ENCODE measurements at places on chromosomes 3 and 15. TPM values are rescaled to one million over a fixed set of nuclear protein-coding genes. Genes with fewer than 3 reads are reported as not detected.

TMEM158 gene
- total RNA-seq = 10.1 TPM

CLDN18 gene
- total RNA-seq = 7.3 TPM

REC114 gene
- total RNA-seq = not detected

CCR8 gene
- total RNA-seq = 1.2 TPM

LRTM1 gene
- total RNA-seq = 0.29 TPM

- no peak for DNase-seq
Observed at GRCh38 chr15:70050970-70051369, 46.7 kb downstream of the TLE3 start.

DNA sequence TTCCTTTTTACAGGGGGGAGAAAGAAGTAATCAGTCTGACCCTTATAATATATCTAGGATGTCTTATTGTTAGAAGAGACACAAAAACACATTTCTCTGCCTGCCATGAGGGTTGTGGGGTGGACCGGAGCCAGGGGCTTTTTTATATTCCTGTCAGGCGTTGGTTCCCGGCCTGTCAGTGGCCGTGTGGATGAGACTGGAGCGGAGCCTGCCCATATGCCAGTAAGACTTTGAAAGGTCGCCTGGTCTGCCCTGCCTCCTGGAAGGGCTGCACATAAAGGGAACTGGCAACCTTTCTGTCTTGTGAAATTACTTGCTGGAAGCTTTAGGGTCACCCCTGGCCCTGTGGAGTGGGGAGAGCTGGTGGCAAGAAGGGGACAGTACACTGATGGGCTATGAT lies 34.7 kb downstream of the MAP3K13 start:
- DNase-seq = no peak

DNA sequence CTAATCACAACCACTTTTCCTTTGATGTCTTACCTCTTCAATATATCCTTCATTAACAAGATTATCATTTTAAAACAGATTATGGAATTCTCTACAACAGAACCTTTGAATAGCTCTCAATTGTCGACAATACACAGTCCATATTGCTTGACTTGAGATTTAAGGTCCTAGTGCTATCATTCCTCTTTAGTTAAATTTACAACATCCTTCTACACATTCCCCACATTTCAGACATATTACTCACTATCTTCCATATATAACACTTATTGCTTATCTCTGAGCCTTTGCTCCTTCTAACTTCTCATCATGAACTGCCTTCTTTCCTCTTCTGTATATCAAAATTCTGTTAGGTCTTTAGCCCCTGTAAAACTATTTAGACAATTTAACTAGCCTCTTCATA lies 247.0 kb downstream of the STXBP5L start:
- DNase-seq = no peak

GRCh38 chr3:89762405-89762804 lies 655.0 kb downstream of the EPHA3 start:
- no peak for DNase-seq

DNA sequence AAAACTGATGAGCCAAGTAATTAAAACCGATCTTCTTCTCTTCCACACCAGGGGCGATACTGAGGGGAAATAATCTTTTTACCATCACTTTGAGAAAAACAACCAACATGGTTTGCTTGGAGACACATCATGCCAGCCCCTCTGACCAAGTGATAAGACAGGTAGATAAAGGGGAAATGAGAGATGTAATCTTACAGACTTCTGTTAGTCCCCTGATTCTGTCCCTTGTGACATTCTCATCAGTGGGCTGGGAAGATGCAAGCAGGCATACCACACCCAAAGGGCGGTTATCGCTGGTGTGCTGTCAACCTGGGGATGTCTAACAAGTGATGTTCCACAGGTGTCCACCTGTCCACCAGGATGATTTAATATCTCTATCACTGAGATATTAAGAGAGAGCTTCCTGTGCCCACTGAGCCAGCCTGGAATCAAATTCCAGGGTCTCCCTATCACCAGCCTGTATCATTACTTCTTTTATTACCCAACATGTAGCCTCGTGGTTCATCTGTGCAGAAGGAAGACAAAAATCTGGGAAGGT lies 315.0 kb downstream of the FOXP1 start:
- no peak for DNase-seq

- DNase-seq = no peak
Observed at GRCh38 chr3:83816653-83817052, 1142.1 kb upstream of the CADM2 start.

- DNase-seq = no peak
Observed at GRCh38 chr3:141921316-141921715, 44.9 kb downstream of the ATP1B3 start.

- no peak for DNase-seq
Observed at GRCh38 chr15:40115670-40116093, 7.0 kb upstream of the BMF start.

DNA sequence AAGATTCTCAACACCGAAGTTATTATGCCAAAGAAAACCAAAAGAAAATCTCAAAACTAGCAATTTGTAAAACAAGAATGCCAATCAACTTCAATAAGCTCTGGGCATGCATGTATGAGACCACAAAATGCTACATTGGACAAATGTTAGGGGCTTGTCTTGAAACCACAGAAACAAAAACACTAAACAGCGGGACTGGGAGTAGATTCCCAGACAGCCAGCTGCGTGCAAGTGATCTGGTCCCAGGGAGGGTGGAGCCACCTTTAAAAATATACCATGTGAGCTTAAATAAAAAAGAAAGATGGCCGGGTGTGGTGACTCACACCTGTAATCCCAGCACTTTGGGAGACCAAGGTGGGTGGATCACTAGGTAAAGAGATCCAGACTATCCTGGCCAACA lies 163.6 kb upstream of the PRICKLE2 start:
- no peak for DNase-seq

DNA sequence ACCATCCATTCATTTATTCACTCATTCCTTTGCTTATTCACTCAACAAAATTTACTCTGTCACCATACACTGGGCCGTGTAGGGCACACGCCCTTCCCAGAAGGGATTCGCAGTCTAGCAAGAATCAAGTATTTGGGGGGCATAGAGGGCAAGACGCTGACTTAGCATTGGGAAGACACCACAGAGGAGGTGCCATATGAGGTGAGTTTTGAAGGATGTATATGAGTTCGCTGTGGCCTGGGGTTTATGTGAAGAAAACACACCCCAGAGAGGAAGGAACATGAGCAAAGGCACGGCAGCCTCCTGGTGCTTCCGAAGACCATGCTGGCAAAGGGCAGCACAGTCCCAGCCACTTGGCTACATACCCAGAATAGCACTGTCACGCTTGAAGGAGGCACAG lies 23.1 kb upstream of the IQSEC1 start:
- DNase-seq = no peak

DNA sequence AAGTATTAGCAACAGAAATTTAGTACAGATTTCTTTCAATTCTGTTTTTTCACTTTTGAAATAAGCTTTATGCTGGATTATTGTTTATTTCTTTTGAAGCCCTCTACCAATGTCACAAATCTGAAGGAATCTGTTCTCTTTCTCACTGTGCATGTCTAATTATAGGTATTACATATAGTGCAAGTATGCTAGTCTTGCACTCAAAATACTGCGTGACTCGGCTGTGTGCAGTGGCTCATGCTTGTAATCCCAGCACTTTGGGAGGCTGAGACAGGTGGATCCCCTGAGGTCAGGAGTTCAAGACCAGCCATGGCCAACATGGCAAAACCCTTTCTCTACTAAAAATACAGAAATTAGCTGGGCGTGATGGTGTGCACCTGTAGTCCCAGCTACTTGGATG lies 95.8 kb upstream of the PLAAT1 start:
- no peak for DNase-seq

GRCh38 chr15:27645672-27646071 lies 453.4 kb downstream of the OCA2 start:
- no peak for DNase-seq

DNA sequence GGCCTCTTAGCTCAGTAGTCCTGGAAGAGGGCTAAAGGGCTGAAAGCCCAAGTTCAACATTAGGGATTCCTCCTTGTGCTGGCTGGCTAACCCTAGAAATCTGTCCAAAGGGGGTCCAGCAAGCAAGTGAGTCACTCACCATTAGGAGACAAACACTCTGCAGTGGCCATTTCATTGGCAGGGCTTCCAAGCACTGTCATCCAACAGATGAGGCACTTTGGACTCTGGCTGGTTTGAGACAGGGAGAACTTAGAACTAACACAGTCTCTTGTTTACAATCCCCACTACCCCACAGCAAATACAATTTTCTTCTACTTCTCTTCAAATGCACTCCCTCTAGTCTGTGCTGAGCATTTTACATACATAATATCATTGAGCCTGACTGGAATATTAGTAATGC lies 10.1 kb upstream of the WNT5A start:
- no peak for DNase-seq

GRCh38 chr3:13598926-13599886 lies 50.3 kb downstream of the FBLN2 start:
- DNase-seq = no peak

- DNase-seq = no peak
Observed at GRCh38 chr3:195312714-195313113, 41.8 kb upstream of the XXYLT1 start.

- no peak for DNase-seq
Observed at GRCh38 chr15:51365417-51365816, 24.0 kb downstream of the GLDN start.

DNA sequence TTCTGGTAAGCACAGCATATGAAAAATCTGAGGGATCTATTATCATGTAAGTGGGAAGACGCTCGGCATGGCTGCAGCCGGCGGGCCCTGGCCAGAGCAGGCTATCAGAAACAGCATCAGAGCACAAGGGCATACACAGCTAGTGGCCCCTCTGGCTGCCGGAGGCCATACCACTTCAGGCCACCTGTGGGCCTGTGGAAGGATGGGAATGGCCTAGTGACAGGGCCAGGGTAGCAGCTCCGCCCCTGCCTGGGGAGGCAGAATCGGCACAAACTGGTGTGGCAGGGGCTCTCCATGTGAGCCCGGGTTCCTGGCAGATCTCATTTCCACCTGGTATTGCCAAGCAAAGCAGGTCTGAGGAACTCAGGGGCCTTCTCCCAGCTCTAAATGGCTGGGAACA lies 46.4 kb downstream of the SH3BP5 start:
- no peak for DNase-seq
